Activated CD4-positive, alpha-beta T cell treated with anti-CD3 and anti-CD28 coated beads, Interleukin-2, amount 50 U/mL, for 16 hours (primary cell): ENCODE measurements at places on chromosomes 7 and 10.
A peak's percentile ranks its signal among the peaks of the same experiment; 100 is the strongest.

GRCh38 chr7:66099232-66099550 is 15.5 kb upstream of the CRCP start:
- DNase-seq, result no peak

DNA sequence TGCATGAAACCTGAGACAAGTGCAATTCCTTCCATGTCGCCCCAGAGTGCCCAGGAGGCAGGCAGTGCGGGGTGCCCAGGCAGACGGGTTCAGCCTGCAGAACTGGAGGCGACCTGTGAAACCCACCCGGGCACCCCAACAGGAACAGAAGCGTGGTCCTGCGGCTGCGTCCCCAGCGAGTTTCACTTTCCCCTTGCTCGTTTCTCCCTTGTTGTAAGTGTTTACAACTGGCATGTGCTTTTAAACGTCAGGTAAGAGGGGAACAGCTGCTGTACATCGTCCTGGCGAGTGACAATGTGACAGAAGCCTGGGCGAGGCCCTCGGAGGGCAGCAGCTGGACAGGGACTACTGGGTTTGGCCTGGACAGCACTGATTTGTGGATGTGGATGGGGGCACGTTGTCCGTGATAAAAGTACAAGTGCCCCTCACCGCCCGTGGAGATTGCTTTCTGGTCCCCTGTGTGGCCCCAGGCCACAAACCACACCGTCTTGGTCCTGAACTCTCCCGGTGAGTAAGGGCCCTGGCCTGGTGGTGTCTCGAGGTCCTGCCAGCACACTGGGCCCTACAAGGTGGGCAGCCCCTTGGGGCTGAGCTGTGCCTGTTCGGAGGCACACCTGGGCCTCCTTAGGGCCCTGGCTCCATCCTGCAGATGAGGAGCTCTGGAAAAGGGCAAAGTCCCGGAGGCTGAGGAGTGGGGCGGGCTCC is 4.0 kb downstream of the VENTX start:
- no peak for DNase-seq

GRCh38 chr7:45699726-45700390 is 125.7 kb downstream of the ADCY1 start:
- no peak for DNase-seq

DNA sequence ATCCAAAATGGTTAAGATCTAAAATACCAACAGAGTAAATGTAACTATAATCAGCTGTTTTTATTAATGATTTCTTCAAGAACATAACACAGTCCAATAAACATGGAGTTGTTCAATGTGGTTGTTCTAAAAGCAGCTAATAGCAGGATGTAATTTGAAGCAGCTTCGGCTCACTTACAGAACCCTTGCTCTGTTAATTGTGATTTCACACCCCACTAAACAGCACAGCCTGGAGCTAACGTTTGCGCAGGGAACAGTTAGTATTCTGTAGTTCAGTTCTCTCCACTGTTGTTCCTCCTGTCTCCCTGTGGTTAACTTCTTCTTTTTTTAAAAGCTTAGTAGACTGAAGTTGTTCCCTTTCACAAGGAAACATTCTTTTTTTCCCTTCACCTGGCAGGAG is 104.0 kb downstream of the GRM3 start:
- DNase-seq, result no peak

DNA sequence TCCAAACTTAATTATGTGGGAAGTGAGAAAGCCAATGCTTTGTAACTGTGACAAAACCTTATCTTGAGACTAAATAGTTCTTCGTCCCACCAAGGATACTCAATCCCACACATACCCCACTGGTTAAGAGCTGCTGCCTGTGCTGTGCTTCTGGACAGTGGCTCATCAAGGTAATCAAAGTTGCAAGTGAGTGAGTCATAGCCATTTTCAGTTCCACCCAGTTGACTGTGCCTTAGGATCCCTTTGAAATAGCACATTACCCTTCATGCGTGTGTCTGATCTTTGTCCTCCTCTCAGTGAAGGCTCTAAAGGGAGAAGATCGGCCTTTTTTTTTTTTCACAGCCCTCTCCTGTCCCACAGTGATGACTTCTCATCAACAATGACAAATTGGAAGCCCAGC is 706.0 kb upstream of the AUTS2 start:
- DNase-seq, result no peak

- DNase-seq, result peak; percentile 31
These were observed 25.2 kb upstream of the OTUD1 start for GRCh38 chr10:23413629-23414089.

- no peak for DNase-seq
These were observed 13.1 kb upstream of the GOT1 start for GRCh38 chr10:99443500-99443899.

DNA sequence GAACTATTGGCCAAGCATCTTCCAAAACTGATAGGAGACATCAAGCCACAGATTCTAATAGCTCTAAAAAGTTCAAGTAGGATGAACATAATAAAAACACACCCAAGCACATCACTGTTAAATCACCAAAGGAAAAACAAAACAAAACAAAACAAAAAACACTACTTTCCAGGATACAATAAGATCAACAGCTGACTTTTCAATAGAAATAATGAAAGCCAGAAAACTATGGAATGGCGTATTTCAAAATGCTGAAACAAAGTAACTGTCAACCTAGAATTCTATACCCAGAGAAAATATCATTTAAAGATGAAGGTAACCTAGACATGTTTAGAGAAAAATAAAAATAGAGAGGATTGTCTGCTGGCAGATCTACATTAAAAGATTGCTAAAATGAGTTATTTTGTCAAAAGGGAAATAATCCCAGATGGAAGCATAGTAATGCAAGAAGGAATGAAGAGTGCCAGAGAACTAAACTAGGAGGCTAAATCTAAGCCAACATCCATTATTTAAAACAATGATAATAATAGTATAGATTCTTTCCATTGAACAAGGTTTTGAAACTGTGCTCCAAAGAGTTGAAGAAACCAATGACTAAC is 13.9 kb downstream of the TUBAL3 start:
- no peak for DNase-seq

- DNase-seq, result no peak
These were observed 50.7 kb downstream of the SYPL1 start for GRCh38 chr7:106061301-106061979.

GRCh38 chr7:106356-106755 is 86.0 kb upstream of the FAM20C start:
- peak; percentile 18 for DNase-seq

DNA sequence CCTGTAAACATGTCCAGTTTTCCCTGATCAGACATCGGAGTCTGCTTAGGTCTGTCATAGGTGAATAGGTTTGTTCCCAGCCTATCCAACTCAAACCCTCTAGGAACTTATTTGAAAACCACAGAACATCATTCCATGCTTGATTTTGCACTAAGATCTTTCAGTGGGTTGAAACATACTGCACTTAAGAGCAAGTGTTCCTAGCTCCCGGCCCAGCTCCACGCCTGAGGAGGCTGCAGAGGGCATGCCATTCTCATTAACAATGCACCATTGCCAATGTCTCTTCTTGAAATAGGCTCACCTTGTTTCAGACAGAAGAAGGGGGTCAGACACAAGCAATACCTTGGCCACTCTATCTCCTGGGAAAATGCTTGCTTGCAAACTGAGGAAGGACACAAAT is 78.0 kb upstream of the EGR2 start:
- DNase-seq, result no peak

DNA sequence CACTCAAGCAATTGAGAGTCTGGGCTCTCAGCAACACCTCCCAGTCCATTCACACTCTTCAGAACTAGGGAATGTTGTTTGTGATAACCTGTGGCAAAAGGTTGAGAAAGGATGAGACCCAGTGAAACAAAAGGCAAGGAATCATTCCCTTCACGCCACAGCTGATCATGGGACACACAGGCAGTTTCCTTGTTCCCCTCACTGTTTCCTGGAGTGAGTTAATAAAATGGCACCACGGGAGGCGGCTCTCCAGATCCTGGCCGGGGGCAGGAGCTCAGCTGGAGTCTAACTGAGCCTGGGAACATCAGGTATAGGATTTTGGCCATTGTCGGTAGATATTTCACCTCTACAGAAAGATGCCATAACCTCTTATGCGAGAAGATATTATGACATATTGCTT is 107.3 kb upstream of the FAM171A1 start:
- no peak for DNase-seq

DNA sequence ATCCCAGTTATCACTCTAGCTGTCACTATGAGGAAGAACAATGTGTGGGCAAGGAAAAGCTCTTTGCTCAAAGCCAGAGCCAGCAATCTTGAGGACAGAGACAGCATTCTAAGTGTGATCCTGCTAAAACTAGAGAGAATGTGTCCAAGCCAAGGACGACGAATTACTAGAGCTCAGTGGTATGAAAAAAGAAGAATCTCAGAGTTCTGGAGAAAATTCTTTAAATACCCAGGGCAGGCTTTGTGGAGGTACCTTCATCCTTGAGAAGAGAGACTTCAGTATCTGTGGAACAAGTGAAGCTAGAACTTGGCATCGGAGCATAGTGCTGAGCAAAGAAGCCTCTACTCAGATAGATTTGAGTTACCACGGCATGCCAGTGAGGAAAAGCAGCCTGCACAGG is 209.8 kb downstream of the TRIL start:
- no peak for DNase-seq

- DNase-seq, result peak; percentile 60
These were observed 327.8 kb upstream of the C7orf33 start for GRCh38 chr7:148262721-148263229.

- DNase-seq, result no peak
These were observed 27.0 kb upstream of the AKR1B10 start for GRCh38 chr7:134500406-134500805.

DNA sequence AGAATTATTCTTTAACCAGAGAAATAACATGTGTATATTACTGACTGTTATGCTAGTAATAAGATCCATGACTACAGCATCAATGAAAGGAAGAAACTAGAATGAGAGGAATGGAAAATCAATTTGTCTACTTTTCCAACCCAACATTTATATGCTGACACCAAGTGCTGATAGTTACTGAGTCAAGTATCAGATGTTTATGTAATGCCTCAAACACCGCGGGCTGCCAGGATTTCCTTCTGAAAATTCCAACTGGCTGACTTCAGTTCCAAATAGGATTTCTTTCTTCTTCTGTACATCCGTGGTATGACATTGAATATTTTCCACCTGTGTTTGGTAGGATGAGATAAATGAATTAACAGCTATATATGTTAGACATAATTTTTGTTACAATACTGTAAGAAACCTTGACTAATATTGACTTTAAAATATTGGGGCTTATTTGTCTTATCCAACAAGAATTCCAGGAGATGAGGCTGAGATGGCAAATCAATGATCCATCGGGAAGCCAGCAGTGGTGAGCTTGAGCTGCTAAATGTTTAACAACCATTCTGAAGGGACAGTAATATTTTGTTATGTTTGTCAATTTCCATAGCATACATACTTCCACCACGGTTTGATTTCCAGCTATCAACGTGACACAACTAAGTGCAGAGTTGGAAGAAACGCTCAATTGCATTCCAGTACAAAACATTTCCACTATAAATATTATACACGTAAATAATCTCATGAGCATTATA is 435.2 kb upstream of the AUTS2 start:
- DNase-seq, result no peak

DNA sequence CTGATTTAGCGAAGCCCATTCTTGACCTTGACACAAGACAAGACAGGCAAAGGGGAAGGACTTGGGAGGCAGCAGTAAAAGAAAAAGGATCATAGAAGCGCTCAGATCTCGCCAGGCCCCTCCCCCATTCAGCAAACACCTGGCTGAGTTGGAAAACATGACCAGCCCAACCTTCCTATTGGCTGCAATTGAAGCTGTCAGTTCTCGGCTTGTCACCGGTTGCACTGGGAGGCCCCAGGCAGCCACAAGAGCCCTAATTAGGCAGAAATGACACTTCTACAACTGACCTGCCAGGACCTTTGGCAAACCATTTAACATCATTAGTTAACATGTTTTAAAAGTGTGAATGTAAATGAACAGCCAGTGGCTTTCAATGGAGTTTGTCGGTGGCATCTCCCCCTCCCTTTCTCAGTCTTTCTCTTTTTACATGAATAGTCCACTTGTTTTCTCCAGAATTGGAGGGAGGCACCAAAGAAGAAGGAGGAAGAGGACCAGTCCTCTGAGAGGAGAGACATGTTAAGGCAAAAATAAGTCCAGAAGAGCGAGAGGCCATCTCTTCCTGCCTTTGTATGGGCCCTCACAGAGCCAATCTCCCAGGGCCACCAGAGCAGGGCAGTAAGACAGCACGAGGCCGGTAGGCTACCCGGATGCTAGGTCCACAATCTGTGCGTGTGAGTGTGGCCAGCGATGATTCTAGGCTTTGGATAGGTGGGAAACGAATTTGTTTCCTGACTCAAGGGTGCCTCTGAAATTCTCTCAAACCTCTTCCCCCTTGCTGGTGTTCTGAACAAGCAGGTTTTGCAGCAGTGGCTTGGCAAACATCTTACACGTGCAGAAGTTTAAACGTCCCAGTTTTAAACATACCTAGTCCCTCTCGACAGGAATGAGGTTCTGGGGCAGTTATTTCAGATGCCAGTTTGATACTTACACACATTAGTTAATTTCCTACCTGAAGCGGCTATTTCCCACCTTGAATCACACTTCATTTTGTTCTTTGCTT is 15.0 kb upstream of the ENO4 start:
- DNase-seq, result no peak

- no peak for DNase-seq
These were observed 1.4 kb downstream of the CLEC5A start for GRCh38 chr7:141945356-141945755.

DNA sequence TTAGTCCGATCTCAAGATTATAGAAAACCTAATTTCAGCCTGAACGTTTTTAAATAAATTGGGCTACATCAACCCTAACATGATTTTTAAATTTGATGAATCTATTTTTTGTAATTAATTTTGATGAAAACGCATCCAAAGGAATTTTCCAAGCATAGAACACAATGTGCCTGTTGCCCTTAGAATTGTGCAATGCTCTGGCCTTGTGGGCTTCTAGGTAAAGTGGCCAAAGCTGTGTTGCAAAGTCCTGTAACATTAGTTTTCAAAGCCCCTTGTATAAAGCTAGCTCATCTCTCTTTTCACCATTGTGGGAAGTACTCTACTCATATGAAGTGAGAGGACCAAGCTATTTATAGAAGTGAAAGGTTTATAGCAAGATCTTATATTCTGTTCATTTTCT is 138.4 kb upstream of the PRPS1L1 start:
- no peak for DNase-seq

DNA sequence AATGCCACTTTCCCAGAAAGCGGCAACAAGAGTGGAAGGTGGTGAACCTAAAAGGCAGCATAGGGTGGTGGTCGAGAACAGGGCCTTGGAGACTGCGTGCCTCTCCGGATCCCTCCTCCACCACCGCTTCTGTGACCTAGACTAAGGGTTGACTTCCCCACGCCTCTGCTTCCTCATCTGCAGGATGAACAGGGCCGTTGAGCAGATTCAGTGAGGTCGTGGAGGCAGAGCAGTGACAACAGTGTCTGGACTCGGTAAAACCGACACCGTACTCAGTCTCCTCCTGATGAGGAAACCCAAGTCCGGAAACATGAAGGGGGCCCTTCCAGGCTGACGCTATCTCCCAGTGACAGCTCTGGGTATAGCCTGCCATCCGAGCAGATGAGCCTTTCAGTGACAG is 162.6 kb downstream of the CELF2 start:
- DNase-seq, result peak; percentile 91

GRCh38 chr7:3206771-3207191 is 94.3 kb upstream of the SDK1 start:
- no peak for DNase-seq

GRCh38 chr7:118080947-118081346 is 103.0 kb upstream of the LSM8 start:
- DNase-seq, result peak; percentile 56
